NCI-H460 (cell line): ENCODE measurements at places on chromosomes 13 and 19.

GRCh38 chr13:50187352-50188029 lies 172.2 kb downstream of the KCNRG start:
- no peak for DNase-seq

GRCh38 chr13:46010148-46010547 lies 42.4 kb downstream of the ZC3H13 start:
- no peak for DNase-seq

- DNase-seq, result no peak
Observed at GRCh38 chr13:75857291-75857690, 221.2 kb downstream of the LMO7 start.

- no peak for DNase-seq
Observed at GRCh38 chr13:77000475-77000874, 8.6 kb downstream of the CLN5 start.

DNA sequence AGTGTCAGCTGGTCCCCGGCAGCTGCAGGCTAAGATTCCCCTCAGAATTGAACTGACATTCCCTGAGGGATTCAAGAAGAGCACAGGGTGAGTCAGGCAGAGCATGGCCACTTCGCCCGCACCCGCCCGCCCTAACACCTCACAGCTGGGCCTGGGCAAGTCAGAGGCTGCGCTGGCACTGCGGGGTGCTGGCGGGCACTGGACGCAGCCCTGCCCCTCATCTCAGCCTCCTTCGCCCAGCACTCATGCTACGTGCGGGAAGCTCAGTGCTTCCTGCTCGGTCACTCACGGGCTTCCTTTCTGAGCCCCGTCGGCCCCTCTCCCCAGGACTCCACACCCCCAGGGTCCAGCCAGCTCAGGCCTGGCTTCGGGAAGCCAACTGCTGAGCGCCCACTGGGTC lies 56.9 kb downstream of the MLLT1 start:
- no peak for DNase-seq

DNA sequence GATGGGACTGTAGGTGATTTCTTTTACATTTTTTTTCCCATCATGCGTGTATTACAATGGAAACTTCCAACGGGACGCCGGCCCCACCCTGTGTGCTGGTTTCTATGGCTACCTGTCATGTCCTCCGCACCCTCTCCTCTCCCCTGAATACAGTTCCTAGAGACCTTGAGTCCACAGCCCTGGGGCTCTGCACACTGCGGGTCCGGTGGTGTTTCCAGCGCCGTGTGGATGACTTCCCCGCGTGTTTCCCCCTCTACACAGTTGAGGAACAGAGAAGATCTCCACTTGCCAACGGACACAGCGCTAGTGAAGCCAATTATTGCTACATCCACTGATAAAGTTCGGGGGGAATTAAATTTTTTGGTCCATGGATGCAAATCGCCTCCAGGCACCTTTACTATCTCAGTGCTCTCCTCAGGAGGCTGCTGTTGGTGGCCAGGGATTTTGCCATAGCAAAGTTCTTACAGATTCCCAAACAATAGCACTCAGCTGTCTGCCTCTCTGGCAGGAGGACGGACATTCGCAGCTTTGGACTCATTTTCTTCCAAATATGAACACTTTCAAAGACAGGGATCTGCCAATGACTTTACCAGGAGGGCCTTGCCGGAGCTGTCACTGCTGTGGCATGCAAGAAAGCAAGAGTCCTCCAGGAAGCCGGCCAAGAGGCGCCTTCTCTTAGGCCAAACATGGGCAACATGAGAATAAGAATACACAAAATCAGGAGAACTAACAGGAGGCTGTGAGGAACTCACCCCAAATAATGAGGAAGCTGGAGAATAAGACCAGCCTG lies 39.3 kb upstream of the GAS6 start:
- no peak for DNase-seq

- no peak for DNase-seq
Observed at GRCh38 chr13:101730420-101731000, 278.0 kb downstream of the ITGBL1 start.

DNA sequence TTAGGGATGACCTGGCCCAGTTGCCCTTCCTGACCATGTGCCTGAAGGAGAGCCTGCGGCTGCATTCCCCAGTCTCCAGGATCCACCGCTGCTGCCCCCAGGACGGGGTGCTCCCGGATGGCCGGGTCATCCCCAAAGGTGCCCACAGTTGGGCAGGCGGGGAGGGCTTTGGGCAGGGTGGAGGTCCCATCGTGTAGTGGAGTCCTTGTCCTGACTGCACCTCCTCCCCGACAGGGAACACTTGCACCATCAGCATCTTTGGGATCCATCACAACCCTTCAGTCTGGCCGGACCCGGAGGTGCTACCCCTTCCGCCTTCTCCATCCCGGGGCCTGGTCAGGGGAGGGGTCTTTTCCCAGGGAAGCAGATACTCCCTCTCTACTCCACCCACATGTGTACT lies 31.7 kb upstream of the CYP4F8 start:
- DNase-seq, result no peak

DNA sequence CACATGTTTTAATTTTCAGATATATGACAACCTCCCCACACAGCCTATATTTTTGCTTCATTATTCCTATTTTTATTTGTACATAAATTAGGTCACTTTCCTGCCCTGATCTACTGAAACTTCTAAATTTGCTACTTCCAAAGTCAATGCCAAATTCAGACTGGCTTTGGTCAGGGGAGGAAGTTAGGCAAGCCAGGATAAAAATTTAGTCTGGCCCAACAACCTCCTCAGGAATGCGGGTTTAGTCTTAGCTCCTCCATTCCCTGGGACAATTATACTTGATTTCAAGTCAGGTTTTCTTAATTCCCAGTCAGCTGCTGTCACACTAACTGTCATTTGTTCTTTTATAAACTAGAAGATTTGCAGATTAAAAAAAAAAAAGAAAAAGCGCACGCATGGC lies 84.3 kb downstream of the TM9SF2 start:
- no peak for DNase-seq

DNA sequence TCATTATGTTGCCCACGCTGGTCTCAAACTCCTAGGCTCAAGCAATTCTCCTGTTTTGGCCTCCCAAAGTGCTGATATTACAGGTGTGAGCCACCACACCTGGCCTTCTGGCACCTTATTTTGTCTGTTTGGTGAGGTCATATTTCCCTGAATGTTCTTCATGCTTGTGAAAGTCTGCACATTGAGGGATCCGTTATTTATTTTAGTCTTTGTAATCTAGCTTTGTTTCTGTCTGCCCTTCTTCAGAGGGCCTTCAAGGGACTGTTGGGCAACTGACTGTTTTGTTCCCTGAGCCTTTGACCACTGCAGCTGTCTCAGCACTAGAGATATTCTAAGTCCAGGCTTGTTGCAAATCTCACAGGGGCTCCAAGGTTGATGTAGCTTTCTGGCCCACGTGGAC lies 110.5 kb upstream of the RFC3 start:
- no peak for DNase-seq

DNA sequence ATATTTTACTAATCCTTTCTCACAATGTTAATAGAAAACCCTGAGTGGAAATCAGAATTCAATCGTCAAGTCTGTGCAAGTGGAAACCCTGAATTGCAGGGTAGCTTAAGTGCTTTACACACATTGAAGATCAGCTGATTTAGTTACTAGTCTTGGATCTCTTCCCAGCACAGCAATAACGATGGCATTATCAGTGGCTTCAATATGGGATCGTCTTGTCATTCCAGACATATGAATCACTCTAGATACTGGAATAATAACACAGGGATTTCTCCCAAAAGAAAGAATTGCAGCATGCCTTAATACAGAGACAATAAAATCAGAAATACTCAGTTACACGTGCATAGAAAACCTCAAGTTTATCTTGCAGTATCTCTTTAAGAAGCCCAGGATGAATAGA lies 12.6 kb upstream of the METTL21C start:
- peak; percentile 32 for DNase-seq

DNA sequence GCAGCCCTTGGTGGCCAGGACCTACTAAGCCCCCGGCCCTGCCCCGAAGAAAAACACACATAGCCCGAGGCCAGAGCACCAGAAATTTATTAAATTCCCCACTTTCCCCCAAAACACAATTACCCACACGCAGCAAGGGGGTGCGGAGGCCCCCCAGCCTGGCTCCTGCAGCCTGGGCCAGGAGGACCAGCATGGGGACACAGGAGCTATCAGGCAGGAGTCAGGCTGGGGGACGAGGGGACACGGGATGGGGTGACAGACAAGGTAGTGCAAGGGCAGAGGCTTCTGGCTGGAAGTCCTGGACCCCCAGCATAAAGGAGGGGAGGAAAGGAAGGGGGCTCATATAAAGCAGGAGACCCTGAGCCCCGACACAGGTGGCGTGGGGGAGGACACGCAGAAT lies 3.1 kb downstream of the RNU6-9 start:
- no peak for DNase-seq

DNA sequence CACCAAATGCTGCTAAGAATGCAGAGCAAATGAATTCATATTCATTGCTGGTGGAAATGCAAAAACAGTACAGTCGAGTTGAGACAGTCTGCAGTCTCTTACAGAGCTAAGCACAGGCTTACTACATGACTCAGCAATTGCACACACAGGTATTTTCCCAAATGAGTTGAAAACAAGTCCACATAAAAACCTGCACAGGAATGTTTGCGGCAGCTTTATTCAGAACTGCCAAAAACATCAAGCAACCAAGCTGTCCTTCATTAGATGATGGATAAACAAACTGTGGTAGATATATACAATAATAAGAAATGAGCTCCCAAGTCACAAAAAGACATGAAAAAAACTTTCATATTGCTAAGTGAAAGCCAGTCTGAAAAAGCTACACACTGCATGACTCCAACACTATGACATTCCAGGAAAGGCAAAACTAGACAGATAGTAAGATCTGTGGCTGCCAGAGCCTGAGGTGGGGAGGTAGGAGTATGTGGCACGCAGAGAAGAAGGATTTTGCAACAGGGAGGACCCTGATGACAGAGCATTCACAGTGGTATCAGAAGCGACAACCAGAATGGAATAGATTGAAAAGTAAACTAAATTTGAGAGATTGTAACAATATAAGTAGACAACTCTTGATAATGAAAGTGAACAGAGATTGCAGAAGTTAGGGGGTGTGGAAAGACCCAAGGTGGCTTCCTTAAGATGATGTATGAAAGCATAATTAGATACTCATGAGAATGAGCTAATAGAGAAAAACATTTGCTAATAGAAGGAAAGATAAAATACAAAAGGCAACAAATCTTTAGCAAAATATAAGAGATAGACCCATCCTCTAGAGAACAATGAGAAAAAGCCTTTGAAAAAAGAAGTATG lies 52.7 kb downstream of the TSC22D1 start:
- DNase-seq, result peak; percentile 26

DNA sequence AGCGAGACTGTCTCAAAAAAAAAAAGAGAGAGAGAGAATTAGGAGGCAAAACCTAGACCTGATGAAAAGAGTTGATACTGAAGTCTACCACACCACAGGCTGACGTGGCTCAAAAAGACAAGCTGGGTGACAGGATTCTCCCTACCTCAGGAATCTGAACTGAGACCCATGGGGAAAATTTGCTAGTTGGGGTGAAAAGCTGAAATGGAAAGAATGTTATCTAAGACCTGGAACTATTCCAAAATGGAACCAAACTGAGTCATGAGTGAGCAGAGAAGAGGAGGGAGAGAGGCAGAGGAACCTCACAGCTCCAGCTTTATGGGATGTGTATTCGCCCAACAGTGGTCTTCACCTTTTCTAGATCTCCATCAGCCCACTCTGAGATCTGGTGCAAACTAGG lies 11.7 kb downstream of the SMG9 start:
- no peak for DNase-seq

GRCh38 chr13:40236566-40237168 lies 429.8 kb downstream of the FOXO1 start:
- no peak for DNase-seq

- no peak for DNase-seq
Observed at GRCh38 chr13:48402325-48402932, 10.5 kb downstream of the LPAR6 start.

- DNase-seq, result no peak
Observed at GRCh38 chr13:25136880-25137787, 35.0 kb downstream of the AMER2 start.

- no peak for DNase-seq
Observed at GRCh38 chr13:63696055-63696454, 2280.4 kb upstream of the PCDH20 start.

- no peak for DNase-seq
Observed at GRCh38 chr19:1522838-1523237, 1.0 kb upstream of the PLK5 start.

DNA sequence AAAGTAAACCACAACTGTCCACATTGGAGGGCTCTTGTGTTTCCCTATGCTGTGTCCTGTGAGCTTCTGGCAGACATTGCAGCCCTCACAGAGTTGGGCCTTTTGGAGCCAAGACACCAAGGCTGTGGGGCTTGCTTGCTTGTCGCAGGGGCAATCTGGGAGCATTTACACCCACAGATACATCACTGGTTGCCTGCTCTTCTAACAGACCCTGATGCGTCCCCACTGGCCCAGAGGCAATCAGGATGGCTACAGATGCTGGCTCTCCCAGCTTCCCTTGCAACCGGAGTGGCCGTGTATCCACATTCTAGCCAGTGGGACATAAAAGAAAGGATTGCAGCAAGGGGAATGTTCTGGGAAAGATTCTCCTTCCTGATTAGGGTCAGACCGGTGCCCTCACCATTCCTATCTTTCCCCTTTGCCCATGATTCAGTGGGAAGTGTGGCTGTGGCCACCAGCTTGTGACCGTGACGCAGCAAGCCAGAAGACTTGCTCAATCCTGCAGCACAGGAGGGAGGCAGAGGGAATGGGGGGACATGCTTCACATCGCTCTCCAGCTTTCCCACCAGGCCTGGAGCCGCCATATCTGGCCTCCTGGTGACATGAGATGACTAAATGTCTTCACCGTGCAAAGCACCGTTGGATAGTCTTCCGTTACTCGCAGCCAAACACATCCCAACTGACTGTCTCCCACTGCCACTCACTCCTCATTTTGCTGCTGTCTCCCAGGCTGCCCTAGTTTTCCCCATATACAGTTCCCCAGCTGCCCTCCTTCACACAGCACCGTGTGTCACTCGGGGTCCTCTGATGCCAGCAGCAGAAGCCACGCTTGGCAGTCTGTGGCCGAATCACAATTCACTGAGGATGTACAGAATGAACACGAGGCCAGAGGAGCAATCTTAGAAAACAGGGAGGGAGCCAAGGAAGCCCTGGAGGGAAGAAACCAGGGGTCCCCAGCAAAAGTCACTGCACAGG lies 151.0 kb downstream of the DPF1 start:
- DNase-seq, result no peak

DNA sequence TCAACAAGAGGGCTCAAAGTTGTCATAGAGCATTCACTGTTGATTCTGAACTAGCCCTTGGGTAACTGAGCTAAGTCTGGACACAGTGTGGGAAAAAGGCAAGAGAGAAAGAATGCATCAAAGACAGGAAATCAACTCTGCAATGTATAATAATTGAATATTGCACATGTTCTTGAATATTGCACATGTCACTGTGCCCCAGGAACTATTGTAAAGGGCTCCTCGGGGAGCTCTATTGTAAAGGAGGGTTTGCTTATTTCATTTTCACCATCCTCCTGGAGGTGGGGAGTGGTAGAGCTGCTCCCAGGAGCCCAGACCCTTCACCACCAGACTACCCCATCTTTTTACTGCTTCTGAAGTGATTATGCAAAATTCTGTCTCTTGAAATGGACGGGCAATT lies 44.4 kb upstream of the ITM2B start:
- DNase-seq, result no peak

GRCh38 chr19:14118165-14119051 lies 846 bp upstream of the PRKACA start:
- no peak for DNase-seq

- no peak for DNase-seq
Observed at GRCh38 chr13:21465710-21466160, 6.6 kb upstream of the ZDHHC20 start.

GRCh38 chr13:23627410-23627809 lies 57.2 kb downstream of the TNFRSF19 start:
- no peak for DNase-seq

GRCh38 chr19:39814595-39814994 lies 19.4 kb downstream of the DYRK1B start:
- no peak for DNase-seq
